ENCODE measurements at places on chromosomes 16 and 17. TPM values are rescaled to one million over a fixed set of nuclear protein-coding genes. Genes with fewer than 3 reads are reported as not detected.

C1QTNF1 gene
- total RNA-seq = not detected

SLC13A2 gene
- not detected for total RNA-seq

TBC1D3I gene
- 0.69 TPM for total RNA-seq

FBXL16 gene
- 8.2 TPM for total RNA-seq

DNAH3 gene
- total RNA-seq = 0.10 TPM

EXOC3L1 gene
- total RNA-seq = 0.61 TPM

MYOCD gene
- not detected for total RNA-seq

DNAAF8 gene
- total RNA-seq = not detected

ACSM2A gene
- total RNA-seq = not detected

PRR35 gene
- 0.10 TPM for total RNA-seq

ZNF830 gene
- 29.4 TPM for total RNA-seq

KLHL11 gene
- total RNA-seq = 15.5 TPM

DLG4 gene
- 18.5 TPM for total RNA-seq

KCNAB3 gene
- 9.8 TPM for total RNA-seq

TMEM238L gene
- not detected for total RNA-seq

ZNF205 gene
- not detected for total RNA-seq

All from T-helper 1 cell treated with Interleukin-12 subunit alpha and Interleukin-12 subunit beta and Interleukin-4 antibody, amounts not matched to agents 30 ng/mL and 1 ng/mL, for 36 hours (primary cell).